ENCODE measurements at places on chromosomes 7 and 10.

DNA sequence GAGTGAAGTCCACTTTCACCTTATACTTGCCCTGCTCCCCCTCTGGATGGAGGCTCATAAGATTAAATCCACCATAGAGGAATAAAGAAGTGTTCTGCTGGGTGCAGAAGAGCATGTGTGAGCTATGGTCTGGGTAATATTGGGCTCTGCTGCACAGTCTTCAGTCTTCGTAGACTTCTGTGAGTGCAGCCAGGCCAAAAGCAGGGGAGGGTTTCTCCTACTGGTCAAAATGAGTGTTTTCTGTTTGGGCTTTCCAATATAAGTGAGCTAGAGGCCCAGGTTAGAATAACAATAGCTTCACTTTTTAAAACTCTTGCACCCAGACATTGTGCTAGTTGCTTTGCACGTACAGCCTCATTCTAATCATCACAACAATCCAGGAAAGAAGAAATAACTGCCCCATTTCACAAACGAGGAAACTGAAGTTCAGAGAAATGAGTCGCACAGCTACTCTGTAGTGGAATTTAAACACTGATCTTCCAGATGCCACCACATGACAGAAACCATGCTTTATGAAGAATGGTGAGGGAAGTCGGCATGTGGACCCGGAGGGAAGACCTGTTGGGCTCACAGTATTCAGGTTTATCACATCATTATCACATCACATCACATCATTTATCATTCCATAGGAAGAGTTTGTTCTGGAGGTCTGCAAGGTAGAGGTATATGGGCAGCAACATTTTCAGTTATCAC, 23.8 kb upstream of the MSMB start:
- no peak for DNase-seq

GRCh38 chr10:36126076-36126475, 484.0 kb upstream of the FZD8 start:
- no peak for DNase-seq

- DNase-seq, result no peak
These were observed 106.2 kb downstream of the SNX10 start for GRCh38 chr7:26397796-26398426.

DNA sequence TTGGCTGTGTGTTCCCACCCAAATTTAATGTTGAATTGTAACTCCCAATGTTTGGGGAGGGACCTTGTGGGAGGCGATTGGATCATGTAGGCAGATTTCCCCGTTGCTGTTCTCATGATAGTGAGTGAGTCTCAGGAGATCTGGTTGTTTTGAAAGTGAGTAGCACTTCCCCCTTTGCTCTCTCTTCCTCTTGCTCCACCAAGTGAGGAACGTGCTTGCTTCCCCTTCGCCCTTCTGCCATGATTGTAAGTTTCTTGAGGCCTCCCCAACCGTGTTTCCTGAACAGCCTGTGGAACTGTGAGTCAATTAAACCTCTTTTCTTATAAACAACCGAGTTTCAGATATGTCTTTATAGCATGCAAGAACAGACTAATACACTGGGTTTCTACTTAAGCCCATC, 176.3 kb downstream of the CDK14 start:
- DNase-seq, result no peak

DNA sequence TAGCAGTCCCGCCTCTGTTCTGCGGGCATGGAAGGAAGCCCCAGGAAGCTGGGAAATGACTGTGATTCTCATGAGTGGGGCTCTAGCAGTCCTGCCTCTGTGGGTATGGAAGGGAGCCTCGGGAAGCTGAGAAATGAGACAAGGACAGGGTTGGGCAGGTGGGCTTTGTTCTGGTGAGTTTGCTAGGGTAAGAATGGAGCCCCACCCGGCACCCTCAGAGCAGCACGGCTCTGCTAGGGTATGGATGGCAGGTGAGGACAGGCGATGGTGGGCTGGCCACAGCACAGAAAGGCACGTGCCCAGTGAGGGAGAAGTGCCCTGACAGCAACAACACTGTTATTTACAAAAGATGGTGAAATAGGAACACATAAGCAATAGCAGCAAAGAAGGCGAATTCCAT, 39.6 kb downstream of the SVIL start:
- DNase-seq, result no peak

GRCh38 chr10:127125331-127125730, 71.1 kb downstream of the INSYN2A start:
- DNase-seq, result no peak

- DNase-seq, result no peak
These were observed at the start of gene PRKCQ for GRCh38 chr10:6579904-6580278. TSS of gene PRKCQ (minus strand) at chr10:6580276. CDS start at chr10:6515135, 65,141 bp downstream.

DNA sequence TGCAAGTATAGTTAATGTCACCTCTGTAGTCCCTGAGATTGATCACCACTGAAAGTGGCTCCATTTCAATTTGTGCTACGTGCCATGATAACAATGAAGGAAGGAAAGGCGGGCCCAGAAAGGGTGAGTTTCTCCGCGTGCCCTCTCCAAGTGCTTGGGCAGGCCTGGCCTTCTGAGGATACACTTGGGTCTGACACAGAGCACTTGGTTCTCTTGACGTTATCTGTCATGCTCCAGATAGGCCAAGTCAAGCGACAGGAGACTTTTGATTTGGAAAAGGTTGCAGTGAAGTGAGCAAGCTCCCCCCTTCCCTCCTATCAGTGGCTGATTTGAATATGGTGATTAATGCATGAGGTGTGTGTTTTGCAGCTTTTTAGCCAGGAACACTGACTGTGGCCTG, 160.9 kb upstream of the INSYN2A start:
- no peak for DNase-seq

- DNase-seq, result no peak
These were observed 90.3 kb downstream of the ANK3 start for GRCh38 chr10:60299390-60299778.

DNA sequence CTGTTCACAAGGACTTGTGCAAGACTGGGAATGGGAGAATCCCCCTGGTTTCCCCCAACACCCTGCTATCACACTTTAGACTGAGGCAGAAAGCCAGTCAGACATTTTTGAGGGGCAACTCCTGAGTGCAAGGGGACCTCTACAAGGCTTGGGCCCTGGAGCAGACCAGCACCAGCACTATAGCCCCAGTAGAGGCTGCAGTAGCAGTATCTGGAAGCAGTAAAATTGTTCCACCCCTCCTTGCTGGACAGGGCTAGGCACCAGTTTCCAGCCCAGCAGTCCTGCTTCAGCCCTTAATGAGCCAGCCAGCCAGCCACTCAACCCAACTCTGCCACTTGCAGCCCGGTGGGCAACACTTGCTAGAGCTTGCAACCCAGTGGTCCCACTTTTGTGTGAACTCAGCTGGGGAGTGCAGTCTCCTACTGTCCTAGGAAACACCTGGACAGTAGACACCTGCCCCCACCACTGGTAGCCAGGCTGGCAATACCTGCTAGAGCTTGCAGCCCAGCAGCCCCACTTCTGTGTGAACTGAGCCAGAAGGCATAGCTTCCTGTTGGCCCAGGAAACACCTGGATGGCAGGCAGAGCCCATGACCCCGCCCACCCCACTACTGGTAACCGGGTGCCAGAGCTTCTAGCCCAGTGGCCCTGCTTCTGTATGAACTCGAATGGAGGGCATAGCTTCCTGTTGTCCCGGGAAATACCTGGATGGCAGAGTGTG, 65.0 kb downstream of the FBXL13 start:
- DNase-seq, result no peak

- no peak for DNase-seq
These were observed 18.9 kb upstream of the RAMP3 start for GRCh38 chr7:45138433-45139267.

- no peak for DNase-seq
These were observed 126.8 kb downstream of the SKIDA1 start for GRCh38 chr10:21398563-21399231.

- DNase-seq, result no peak
These were observed 22.3 kb downstream of the GTF2IRD1 start for GRCh38 chr7:74475987-74476350.

- no peak for DNase-seq
These were observed 37.7 kb upstream of the HABP2 start for GRCh38 chr10:113515161-113515560.

GRCh38 chr7:46539892-46540483, 618.9 kb upstream of the IGFBP3 start:
- no peak for DNase-seq

DNA sequence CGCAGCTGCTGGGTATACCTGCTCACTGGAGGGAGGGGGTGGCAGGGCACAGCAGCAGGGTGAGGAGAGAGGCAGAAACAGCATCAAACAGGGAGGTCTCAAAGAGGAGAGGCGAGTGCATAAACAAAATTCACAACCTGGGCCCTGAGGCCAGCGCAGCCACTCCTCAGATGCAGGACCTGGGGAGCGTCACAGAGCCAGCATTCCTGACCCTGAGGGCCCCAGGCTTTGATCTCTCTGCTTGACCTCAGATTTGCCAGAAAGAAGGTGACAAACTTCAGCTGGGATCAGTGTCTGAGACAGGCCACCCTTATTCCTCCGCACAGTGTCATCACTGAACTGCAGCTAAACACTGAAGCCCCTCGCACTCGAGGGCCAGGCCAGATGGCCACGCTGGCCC, 25.6 kb downstream of the NOD1 start:
- no peak for DNase-seq

DNA sequence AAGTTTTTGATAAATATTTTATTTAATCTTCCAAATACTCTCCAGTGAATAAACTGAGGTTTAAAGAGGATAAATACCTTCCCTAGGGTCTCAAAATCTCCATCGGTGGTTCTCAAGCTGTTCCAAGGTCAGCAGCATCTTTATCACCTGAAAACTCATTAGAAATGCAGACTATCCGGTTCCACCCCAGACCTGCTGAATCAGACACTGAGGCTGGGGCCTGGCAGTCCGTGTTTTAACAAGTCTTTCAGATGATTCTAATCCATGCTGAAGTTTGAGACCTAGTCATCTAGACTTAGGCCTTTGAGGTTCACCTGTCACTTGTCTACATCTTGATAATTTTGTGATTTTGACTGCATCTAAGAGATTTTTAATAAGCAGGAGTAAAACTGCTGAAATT, 37.5 kb downstream of the PLEKHA8 start:
- DNase-seq, result no peak

GRCh38 chr7:151821806-151822540, 54.9 kb downstream of the PRKAG2 start:
- DNase-seq, result no peak

- DNase-seq, result no peak
These were observed 518.2 kb downstream of the DNAJB6 start for GRCh38 chr7:157855016-157855415.

GRCh38 chr10:20369863-20370736, 527.0 kb downstream of the NEBL start:
- no peak for DNase-seq

GRCh38 chr7:140005754-140006503, 56.8 kb downstream of the PARP12 start:
- DNase-seq, result peak; percentile 53

DNA sequence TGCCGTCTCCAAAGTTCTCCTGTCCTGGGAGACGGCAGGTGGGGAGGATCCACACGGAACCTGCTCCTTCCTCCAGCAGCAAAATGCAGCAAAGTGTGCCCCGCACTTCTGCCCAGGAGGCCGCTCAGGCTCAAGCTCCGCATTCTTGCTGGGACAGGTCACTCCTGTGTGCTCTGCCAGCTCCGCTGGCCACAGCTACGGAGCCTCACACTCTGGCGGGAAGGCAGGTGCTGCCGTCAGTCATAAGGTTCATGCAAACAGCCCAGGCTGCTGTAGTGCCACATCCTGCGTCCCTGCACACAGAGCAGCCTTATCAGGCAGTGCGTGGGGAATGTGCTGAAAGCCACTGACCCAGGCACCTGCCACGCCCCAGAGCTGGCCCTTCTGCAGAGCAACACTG, 22.4 kb downstream of the ADGRA1 start:
- peak; percentile 66 for DNase-seq

DNA sequence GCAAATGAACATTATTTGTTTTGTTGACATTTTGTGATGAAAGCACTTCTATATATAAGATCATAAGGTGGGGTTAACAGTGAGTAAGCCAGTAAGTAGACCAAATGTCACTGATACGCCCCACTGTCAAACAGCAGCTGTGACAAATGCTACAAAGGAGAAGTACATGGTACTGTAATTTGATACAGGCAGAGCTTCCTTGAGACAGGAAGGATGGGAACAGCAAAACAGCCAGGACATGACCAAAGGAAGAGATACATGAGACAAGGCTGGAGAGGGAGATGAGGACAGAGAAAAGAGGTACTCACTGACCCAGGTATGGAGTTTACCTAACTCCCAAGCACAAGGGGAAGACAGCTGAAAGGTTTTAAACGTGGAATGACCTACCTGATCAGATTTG, 127.0 kb downstream of the SRPK2 start:
- DNase-seq, result no peak

DNA sequence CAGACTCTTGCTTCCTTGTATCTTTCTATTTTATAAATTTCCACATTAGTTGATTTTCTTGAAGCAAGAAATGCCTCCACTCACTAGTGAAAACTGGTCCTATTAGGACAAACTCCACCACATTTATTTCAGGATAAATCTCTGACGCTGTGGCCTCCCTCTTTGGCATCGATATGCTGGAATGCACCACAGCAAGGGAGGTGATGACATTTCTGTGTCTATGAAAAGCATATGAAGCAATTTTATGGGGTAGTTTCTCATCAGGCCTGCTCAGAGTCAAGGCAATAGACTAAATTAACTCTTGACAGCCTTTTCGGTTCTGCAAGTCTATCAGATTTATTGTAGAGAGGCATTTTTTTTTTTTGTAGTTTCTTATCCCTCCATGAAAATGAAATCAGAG, 304.4 kb downstream of the ZEB1 start:
- DNase-seq, result no peak

GRCh38 chr10:24344695-24345463, 135.9 kb downstream of the KIAA1217 start:
- DNase-seq, result no peak

GRCh38 chr7:12674861-12675260, 12.6 kb upstream of the ARL4A start:
- DNase-seq, result no peak

- no peak for DNase-seq
These were observed 55.8 kb downstream of the CDHR3 start for GRCh38 chr7:106018566-106019469.

DNA sequence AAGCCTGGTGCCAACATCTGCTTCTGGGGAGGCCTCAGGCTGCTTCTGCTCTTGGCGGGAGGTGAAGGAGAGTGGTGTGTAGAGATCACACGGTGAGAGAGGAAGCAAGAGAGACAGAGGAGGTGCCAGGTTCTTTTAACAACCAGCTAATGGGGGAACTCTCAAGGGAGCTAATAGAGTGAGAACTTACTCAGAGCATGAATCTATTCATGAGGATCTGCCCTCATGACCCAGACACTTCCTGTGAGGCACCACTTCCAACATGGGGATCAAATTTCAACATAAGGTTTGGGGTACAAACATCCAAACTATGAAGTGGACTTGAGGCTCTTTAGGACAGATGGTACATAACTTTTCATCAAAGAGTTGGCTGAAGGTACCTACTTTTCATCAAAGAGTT, 5.1 kb upstream of the ZNF32 start:
- DNase-seq, result no peak

- DNase-seq, result no peak
These were observed 38.0 kb downstream of the CYTH3 start for GRCh38 chr7:6234384-6234783.
